ENCODE measurements at places on chromosomes 4 and X.
A peak's percentile ranks its signal among the peaks of the same experiment; 100 is the strongest.

DNA sequence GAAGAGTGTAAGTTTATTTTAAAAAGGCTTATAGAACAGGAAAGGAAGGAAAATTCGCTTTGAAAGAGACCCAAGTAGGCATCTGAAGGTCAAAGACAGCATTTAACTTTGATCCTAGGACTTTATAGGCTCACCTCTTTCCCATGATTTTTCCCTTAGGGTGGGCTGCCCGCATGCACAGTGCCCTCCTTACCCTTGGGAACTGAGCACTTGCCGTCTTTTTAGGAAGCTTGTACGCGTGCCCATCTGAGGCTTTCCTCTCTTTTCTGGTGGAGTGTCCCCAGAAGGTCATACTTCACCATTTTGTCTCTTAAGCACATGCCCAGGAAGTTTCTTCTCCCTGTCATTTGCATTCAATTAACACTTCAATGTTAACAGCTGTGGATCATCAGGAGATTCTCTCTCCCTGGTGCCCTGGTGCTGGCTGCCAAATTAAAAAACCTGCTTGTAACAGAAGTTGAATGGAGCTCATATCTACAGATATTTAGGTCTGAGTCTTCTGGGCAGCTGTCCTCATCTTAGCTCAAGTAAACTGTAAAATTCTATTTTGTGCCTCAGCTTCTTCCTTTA lies 38.4 kb upstream of the IL9R start:
- no peaks in the 10 kb centered on the region for H3K27me3 ChIP-seq
- no peak for DNase-seq
- peak overlapping the region; percentile 71 for H3K4me3 ChIP-seq
- H3K27ac ChIP-seq: peak overlapping the region; percentile 13
- H3K36me3 ChIP-seq: peaks cover 6% of the 10 kb centered on the region
- no peaks in the 10 kb centered on the region for H3K4me1 ChIP-seq

DNA sequence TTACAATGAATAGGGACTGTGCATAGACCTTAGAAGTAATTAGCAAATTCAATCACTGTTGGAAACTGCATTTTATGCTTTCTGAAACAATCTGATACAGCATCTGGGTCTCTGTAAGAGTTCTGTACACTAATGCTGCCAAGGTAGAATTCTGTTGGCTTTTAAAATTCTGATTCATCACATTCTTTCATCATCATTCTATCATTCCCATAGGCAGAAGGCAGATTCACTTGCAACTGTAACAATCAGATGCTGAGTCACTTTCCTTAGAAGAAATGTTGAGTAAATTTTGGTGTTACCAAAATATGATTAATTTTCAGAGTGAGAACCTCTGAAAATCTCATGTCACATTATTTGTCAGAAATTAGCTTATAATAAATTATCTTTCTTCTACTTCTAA lies 267.2 kb downstream of the MAPK10 start:
- no peak for DNase-seq
- peaks cover 2% of the 10 kb centered on the region for H3K4me1 ChIP-seq
- no peaks in the 10 kb centered on the region for H3K36me3 ChIP-seq
- no peak overlapping the region for H3K4me3 ChIP-seq

DNA sequence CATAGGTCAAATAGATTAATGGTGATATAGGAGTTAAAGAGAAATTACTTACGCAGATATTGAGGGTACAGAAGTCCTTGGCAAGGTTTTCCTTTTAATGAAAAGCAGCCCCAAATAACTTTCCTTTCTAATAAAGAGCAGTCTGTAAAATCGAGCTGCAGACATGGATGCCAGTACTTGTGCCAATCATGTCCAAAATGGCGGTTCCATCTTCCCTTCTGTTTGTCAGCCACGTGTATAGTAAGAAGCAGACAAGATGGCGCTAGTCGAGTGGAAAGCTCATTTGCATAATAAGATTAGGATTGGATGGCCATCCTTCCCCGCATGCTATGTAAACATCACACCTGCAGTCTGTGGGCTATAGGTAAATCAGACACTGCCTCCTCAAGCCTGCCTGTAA lies 68.5 kb downstream of the FGFBP1 start:
- DNase-seq: no peak
- no peak overlapping the region for H3K27ac ChIP-seq
- H3K27me3 ChIP-seq: no peaks in the 10 kb centered on the region
- H3K36me3 ChIP-seq: no peaks in the 10 kb centered on the region

DNA sequence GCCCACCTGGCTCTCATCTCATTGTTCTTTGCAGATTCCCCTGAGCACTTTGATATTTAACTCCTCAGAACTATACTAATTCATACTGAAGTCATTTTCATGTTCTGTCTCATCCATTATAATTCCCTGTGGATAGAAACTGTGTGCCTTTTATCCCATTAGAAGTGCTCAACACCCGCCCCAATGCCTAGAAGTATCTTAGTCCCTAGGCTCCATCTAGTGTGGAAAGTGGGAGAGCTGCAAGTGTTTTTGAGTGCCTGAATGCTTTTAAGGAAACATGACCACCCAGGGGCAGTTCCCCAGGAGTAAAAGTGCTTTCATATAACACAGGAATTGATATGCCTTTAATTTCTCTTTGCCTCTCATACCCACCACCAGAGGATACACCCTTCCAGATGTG lies 117.0 kb downstream of the CHRDL1 start:
- no peak overlapping the region for H3K4me3 ChIP-seq
- H3K27ac ChIP-seq: no peak overlapping the region
- H3K4me1 ChIP-seq: peaks cover 6% of the 10 kb centered on the region
- DNase-seq: no peak
- H3K36me3 ChIP-seq: peaks cover 3% of the 10 kb centered on the region

DNA sequence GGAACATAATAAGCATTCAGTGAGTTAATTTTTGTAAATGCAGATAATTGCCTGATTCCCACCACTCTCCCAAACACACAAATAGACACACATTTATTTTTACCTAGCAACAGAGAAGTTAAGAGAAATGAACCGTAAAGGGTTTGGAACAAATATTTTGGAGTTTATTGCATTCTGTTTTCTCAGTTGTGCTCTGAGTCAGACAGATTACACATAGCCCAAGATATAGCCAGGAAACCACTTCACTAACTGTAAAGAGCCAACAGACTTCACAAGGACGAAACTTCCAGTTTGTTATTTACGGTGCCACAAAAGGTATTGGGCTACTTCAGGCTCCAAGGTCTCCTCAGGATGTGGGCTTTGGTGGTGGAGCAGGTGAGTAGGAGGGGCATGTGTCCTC lies 217.0 kb downstream of the BMPR1B start:
- H3K27me3 ChIP-seq: no peaks in the 10 kb centered on the region
- DNase-seq: no peak
- no peaks in the 10 kb centered on the region for H3K4me1 ChIP-seq
- no peak overlapping the region for H3K27ac ChIP-seq
- no peak overlapping the region for H3K4me3 ChIP-seq
- no peaks in the 10 kb centered on the region for H3K36me3 ChIP-seq

DNA sequence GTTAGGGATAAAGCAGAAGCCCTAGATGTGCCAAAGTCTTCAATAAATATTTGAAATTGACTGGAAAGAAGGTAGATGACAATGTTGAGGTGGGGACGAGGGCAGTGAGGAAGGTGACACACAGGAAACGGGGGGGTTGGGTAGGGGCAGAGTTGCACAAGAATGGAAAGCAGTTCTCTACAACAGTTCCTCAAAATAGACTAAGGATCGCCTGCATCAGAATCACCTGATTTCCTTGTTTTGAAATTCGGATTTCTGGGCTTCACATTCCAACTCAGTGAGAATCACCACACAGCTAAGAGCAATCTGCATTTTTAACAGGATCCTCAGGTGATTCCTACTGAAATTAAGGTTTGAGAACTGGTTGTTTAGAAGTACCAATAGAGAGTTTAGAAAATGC lies 70.6 kb downstream of the ARFIP1 start:
- peaks cover 6% of the 10 kb centered on the region for H3K4me1 ChIP-seq
- DNase-seq: peak; percentile 80
- H3K27me3 ChIP-seq: no peaks in the 10 kb centered on the region
- H3K27ac ChIP-seq: peak overlapping the region; percentile 100

GRCh38 chrX:21756785-21757529 lies 959 bp downstream of the SMPX start:
- H3K36me3 ChIP-seq: no peaks in the 10 kb centered on the region
- H3K4me3 ChIP-seq: no peak overlapping the region
- H3K27ac ChIP-seq: no peak overlapping the region
- H3K4me1 ChIP-seq: no peaks in the 10 kb centered on the region
